ENCODE measurements at places on chromosomes 2 and 18.

DNA sequence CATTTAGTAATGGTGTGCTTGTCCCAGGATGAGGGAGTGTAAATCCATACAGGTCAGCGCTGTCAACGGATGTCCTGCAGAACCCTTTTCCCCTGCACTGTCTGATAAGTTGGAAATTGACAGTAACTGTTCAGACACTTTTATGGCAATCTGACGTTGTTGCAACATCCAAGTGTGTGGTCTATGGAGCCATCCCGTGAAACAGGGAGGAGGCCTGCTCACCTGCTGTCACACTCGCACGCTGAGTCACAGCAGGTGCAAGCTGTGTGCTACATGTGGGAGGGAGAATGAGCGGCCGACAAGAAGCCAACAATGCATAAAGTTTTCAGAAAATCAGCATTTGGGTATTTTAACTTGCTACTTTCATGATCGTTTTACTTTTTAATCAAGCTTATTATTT is 43.7 kb upstream of the RMDN2 start:
- no peak for DNase-seq

GRCh38 chr2:214904634-214905033 is 95.2 kb upstream of the BARD1 start:
- DNase-seq = no peak

DNA sequence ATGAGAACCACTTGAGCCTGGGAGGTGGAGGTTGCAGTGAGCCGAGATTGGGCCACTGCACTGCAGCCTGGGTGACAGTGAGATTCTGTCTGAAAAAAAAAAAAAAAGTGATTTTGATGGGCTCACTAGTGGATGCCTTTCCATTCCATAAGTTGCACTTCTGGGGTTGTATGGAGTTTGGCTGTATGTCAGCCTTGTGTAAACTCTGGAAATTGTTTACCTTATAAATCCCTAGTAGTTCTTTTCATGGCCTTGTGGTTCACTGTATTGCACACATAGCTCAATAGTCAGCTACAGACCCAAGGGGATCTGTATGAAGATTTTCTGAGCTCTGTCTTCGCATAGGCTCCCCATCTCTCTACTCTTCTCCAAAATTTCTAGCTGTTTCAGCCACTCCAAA is 131.9 kb downstream of the SOX11 start:
- DNase-seq = no peak

- no peak for DNase-seq
Observed at GRCh38 chr2:143933946-143934569, 585.9 kb downstream of the ZEB2 start.
